ENCODE measurements at places on chromosomes 6 and 20. TPM values are rescaled to one million over a fixed set of nuclear protein-coding genes. Genes with fewer than 3 reads are reported as not detected.

PPP1R14C gene
- 89.9 TPM for total RNA-seq

OR12D1 gene
- not detected for total RNA-seq

BYSL gene
- total RNA-seq, result 19.3 TPM

IL20RA gene
- total RNA-seq, result 17.1 TPM

EDN3 gene
- total RNA-seq, result not detected

MYLK2 gene
- not detected for total RNA-seq

C20orf144 gene
- total RNA-seq, result not detected

F13A1 gene
- total RNA-seq, result under 0.01 TPM

SLC35D3 gene
- total RNA-seq, result under 0.01 TPM

JPH2 gene
- total RNA-seq, result under 0.01 TPM

RAE1 gene
- 23.9 TPM for total RNA-seq

BCLAF1 gene
- 60.7 TPM for total RNA-seq

PERP gene
- total RNA-seq, result 354 TPM

RUNX2 gene
- total RNA-seq, result 1.9 TPM

OGFRL1 gene
- 27.0 TPM for total RNA-seq

PREP gene
- total RNA-seq, result 26.5 TPM

RAB23 gene
- 16.1 TPM for total RNA-seq

UNC5CL gene
- 0.43 TPM for total RNA-seq

EDN1 gene
- 45.5 TPM for total RNA-seq

METTL24 gene
- not detected for total RNA-seq

CDH4 gene
- total RNA-seq, result 2.4 TPM

SLC16A10 gene
- not detected for total RNA-seq

RNF39 gene
- 3.0 TPM for total RNA-seq

ENPP4 gene
- 4.3 TPM for total RNA-seq

RCAN2 gene
- total RNA-seq, result not detected

HCK gene
- not detected for total RNA-seq

PCSK2 gene
- total RNA-seq, result not detected

OSBPL2 gene
- 48.4 TPM for total RNA-seq

SALL4 gene
- total RNA-seq, result 0.64 TPM

KIAA1755 gene
- 0.21 TPM for total RNA-seq

TRERF1 gene
- total RNA-seq, result 0.96 TPM

C20orf204 gene
- total RNA-seq, result 0.85 TPM

LY86 gene
- not detected for total RNA-seq

MTFR2 gene
- total RNA-seq, result 0.64 TPM

CST2 gene
- not detected for total RNA-seq

KCNG1 gene
- 148 TPM for total RNA-seq

PSORS1C2 gene
- not detected for total RNA-seq

IPCEF1 gene
- under 0.01 TPM for total RNA-seq

LAMA2 gene
- 0.24 TPM for total RNA-seq

FAM217A gene
- not detected for total RNA-seq

KIF6 gene
- 0.21 TPM for total RNA-seq

GLP1R gene
- not detected for total RNA-seq

PPARD gene
- total RNA-seq, result 40.5 TPM

MYCT1 gene
- 0.72 TPM for total RNA-seq

LY6G5C gene
- total RNA-seq, result not detected

GRM1 gene
- total RNA-seq, result not detected

HLA-DMB gene
- 0.96 TPM for total RNA-seq

SEL1L2 gene
- total RNA-seq, result not detected

ENPP1 gene
- 0.72 TPM for total RNA-seq

NPBWR2 gene
- total RNA-seq, result not detected

FAM229B gene
- total RNA-seq, result 12.1 TPM

FOXC1 gene
- 6.2 TPM for total RNA-seq

ZNF831 gene
- not detected for total RNA-seq

TTBK1 gene
- total RNA-seq, result not detected

GABRR1 gene
- total RNA-seq, result not detected

PPIL1 gene
- 40.1 TPM for total RNA-seq

HNF4A gene
- total RNA-seq, result under 0.01 TPM

PDE10A gene
- total RNA-seq, result 4.8 TPM

TNFAIP3 gene
- 2.1 TPM for total RNA-seq
